ENCODE measurements at places on chromosomes 6 and 20.

- no peak for DNase-seq
Observed at GRCh38 chr20:14406495-14406894, 69.1 kb upstream of the FLRT3 start.

GRCh38 chr20:57628047-57628961 is 8.1 kb upstream of the ZBP1 start:
- no peak for DNase-seq

GRCh38 chr6:111388681-111389080 is 94.3 kb downstream of the REV3L start:
- DNase-seq: no peak

DNA sequence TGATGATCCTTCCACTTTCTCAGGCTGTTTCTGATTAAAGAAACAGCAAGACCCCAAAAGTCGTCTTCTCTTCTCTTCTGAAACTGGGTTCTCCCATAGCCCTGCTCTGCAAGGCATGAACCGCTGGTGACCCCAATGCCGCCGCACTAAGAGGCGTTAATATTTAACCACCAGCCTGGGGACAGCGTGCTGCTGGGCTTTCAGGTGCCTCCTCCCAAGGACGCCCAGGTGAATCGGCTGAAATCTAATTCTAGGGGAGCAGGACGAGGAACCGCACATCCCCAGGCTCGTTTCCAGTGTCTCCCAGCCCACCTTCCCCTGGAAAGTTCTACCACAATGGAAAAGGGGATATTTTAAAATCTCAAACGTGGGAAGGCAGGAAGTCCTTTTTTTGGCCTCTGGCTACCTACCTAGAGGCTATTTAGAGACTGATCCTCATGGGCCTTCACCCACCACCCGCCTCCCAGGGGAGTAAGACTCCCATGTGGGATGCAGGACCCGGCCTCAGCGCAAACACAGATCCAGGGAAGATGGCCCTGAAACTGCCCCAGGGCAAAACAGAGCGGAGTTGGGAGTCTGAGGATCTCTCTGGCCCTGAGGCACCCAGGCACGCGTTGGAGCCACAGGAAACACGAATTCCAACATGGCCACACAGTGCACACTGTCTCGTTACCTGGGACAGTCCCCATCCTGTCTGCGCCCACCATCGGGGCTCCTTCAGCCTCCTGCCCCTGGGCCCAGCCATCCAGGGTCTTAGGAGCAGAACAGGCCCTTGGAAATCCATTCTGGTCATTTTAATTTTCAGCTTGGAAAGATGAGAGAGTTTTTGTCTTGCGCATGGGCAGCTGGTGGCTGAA is 56.2 kb downstream of the BMP7 start:
- DNase-seq: no peak
